SW 1271 (cell line): ENCODE measurements at places on chromosomes 2 and 18.

GRCh38 chr18:48133671-48134251 lies 203.3 kb upstream of the SMAD2 start:
- no peak for DNase-seq

GRCh38 chr2:4908461-4908860 lies 783.7 kb upstream of the SOX11 start:
- DNase-seq: no peak

DNA sequence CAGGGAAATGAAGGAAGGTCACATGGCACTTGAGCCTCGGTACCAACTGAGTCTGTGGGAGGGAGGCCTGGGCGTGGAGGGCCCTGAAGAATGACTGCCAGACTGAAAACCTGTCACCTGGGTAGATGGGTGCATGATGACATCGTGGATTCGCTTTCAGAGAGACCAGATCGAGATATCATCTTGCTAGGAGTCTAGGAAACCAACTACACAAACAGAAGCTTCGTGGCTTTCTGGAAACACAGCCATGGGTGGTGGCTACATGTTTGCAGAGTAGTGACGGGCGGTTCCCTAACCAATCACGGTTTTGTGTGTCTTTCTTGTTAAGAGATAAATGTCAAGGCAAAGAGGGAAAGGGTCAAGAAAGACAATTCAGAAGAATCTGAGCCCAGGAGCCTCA lies 155.0 kb downstream of the EIPR1 start:
- DNase-seq: no peak

- no peak for DNase-seq
Observed at GRCh38 chr2:68536000-68536399, 68.6 kb downstream of the APLF start.

DNA sequence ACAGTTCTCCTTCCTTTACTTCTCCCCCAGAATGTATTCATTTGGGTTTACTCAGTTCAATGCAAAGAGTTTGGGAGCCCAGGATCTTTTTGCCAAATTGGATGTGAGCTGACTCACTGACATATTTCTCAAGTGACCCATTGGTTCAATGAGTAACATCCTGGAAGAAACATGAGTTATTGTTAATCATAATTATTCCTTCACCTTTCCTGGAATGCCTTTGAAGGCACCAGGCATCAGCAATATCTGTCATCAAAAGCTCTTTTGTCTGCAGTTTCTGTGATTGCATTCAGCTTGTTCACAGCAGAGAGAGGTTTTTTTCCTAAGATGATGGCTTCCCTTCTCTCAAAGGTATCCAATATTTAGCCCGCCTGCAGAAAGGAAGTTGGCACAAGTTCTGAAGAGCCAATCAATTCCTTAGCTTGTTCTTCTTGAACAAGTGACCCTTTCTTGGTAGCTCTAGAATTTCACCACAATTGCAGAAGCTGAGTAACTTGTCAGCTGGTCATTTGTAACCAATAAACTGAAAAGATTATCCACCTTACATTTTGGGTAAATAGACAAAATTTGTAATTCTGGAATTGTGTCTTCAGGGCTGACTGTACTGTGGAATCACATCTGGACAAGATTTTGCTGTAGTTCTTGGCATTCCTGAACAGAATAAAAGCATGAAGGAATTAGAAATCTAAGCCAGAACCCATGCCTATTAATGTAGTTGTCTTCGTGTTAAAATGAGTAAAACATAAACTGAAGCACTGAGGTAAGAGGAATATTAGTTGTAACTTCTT lies 72.2 kb upstream of the TMEM17 start:
- peak; percentile 94 for DNase-seq

DNA sequence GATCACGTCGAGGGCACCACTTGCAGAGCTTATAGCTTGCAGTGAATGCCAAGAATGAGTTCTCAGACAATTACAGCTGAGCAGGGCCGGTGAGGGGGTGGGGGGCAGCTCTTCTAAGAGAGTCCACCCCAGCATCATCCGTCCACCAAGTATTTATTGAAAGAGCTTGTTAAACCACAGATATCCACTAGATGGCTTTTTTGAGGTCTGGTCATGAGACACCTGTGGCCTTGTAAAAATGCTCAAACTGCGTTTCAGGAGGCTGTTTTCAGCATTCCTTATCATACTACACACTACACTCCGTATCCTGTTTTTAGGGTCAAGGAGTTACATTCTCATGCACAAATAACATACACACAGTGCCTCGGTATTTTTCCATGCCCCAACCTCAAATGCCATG lies 51.5 kb downstream of the DNAJC10 start:
- DNase-seq: no peak

GRCh38 chr2:205066081-205066480 lies 520.8 kb downstream of the PARD3B start:
- no peak for DNase-seq

DNA sequence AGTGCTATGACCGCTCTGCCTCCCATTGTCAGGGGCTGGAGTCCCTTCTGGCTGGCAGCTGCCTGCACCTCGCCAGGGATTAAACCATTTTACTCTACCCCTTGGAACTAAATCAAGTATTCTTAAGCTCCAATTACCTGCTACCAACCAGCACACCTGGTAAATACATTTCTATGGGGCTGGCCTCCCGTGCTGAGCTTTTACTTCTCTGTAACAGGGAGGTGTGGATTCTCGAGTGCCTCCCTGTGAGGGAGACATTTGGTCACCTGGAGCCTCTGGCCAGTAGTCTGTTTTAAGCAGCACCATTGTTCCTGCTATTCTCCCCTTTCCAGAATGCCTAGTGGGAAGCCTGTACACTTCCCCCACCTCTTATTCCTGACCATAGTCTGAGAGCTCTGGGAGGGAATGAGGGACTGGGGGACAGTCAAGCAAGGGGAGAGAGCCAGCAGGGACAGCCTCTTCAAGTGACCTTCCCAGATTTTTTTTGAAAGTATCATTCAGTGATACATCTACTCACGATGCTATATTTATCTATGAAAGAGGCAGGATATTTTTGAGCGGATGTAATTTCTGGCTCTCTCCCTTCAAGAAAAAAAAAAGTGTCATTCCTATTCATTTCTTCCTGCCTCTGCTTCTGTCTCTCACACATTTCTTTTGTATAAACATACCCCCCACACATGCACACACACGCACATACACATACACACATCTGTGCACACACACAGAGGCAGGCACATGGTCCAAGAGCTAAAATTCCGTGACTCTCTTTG lies 112.8 kb downstream of the CAPN13 start:
- DNase-seq: no peak

DNA sequence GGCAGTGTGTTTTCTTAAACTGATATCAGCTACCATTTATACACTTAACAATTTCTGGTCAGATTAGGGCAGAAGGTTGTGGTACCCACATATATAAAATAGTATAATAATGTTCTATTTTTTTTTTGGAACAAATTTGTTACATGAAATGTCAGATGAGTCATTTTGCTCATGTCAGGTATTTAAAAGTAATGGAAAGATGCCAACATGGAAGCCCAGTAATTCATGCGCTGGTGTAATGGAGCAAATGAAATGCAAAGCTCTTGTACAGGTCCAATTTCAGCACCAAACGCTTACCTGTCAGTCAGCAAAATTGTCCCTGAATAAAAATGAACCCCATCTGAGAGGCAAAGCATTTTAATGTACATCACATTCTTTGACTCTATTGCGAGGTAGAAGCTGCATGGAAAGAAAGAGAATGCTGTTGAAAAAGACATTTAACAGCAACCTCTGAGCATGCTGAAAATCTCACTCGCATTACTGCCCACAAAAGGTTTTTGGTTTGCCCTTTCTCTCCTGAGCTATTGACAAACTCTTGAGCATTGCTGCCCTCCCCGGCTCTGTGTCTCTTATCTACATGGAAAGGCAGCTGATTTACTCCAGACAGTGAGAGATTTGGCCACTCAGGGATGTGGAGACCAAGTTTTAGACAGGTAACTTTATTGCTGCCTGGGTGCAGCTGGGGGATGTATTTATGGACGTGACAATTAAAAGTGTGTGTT lies 217.5 kb downstream of the CAMKMT start:
- no peak for DNase-seq

GRCh38 chr2:91974401-91975129 lies 2896.7 kb upstream of the TEKT4 start:
- DNase-seq: no peak

- DNase-seq: no peak
Observed at GRCh38 chr2:37773371-37774130, 102.1 kb upstream of the CDC42EP3 start.

- no peak for DNase-seq
Observed at GRCh38 chr2:230542751-230543150, 126.8 kb downstream of the SP100 start.

DNA sequence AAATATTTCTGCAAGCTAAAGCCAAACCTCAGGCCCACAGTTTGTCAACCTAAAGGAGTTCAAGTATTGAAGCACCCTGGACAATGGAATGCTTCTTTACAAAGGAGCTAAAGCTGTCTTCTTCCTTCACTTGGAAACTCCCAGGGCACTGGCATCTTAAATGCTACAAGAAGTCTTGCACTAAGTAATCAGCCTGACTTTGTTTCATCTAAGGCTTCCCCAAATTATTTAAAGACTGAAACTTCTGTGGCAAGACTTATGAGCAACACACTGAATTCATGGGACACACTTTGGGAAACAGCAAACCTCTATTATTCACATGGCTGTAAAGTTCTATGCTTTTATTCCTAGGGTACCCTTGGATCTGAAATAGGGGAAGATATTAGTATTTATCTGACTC lies 14.7 kb downstream of the PID1 start:
- no peak for DNase-seq

DNA sequence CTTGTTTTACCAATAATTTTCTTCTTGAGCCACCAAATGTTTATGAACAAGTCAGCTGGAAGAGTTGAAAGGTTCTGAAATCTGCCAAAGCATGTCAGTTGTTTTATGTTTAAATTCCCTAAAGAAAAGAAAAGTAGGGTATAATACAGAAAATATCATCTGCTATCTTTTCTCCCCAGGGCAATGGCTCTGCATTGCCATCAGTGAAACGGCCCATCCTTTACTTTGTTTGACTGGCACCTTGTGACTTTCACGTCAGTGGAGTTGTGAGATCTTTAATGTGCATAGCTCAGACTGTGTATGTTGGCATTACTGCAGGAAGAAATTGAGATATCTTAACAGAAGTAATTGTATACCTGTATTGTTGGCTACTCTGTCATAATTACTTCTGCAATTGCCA lies 239.9 kb downstream of the THSD7B start:
- no peak for DNase-seq

DNA sequence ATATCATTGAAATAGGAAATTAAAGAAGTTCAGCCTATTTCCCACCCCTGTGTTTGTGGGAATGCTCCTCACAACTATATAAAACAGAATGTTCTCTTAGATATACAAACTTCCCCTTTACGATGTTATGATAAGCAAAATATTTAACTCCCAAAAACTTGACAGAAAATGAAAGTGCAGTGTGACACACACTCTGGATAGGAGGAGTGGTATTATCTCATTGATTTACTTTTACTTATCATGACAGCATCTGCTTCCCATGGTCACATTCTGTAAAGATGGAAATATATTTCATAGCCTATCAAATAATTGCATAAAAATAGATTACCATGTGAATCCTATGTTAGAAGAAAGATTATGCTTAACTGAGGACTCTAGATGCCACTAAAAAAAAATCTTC lies 96.6 kb upstream of the STK17B start:
- no peak for DNase-seq

GRCh38 chr2:113218283-113219091 lies 44.7 kb downstream of the PSD4 start:
- DNase-seq: no peak

DNA sequence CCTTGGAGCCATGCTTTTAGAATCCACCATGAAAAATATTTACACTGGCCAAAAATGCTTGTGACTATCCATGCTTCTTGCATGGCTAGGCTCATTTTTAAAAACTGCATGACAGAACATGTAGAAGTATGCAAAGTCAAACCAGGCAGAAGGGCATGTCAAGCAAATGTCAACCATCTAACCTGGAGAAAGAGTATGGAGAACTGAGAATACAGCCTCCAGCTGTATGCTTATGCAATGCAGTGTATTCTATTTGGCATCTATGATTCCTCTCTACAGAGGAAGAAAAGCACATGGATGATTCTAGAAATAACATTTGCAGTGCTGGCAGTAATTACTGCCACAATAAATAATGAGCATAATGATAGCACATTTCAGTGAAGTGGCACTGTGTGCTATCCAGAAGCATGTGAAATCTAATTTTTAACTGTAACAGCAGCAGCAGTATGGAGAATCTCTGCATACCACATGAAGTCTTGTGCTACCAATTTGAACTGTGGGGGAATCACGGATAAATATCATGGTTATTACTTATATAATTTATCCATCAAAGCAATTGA lies 87.3 kb upstream of the CCDC141 start:
- no peak for DNase-seq

GRCh38 chr18:56712761-56713160 lies 61.6 kb downstream of the WDR7 start:
- DNase-seq: no peak
